ENCODE measurements at places on chromosomes 7 and 10.

- no peak for DNase-seq
Observed at GRCh38 chr7:101234636-101235035, 3.0 kb downstream of the CLDN15 start.

DNA sequence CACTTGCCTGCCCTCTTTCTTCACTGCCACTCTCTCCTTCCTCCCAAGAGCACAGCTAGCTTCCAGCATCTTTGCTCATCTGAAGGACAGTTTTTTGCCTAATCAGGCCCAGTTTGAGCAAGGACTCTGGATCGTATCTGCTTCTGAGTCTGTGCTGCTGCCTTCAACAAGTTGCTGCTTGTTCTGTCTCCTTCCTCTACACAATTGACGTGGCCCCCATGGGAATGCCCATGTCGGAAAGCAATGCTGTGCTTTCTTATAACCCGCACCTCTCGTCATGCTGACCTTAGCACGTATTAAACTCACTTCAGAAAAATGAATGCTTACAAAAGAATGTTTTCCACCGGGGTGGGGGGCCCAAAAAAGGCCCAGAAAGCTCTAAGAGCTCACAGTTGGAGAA, 324.7 kb upstream of the C7orf33 start:
- DNase-seq, result no peak

- no peak for DNase-seq
Observed at GRCh38 chr10:93806903-93807302, 49.2 kb downstream of the LGI1 start.

DNA sequence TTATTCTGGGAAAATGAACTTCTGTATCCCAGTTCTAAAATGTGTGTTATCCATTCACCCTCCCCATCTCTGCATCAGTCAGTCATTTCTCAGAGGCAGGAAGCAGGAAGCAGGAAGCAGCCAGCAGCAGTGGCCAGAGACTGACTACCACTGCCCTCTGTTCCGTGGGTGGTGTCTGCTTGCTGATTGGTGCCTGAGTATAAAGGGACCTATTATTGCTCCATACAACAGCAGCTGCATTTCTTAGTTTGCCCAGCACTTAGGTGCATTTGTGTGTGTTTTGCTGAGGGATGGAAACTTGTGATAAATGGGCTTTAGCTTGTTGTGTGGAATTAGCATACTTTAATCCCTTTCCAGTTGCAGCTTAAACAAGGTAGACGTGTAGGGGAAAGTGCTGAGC, 582.2 kb downstream of the SORCS1 start:
- no peak for DNase-seq
